ENCODE measurements at places on chromosomes 6 and 20. TPM values are rescaled to one million over a fixed set of nuclear protein-coding genes. Genes with fewer than 3 reads are reported as not detected.

RIPK1 gene
- 41.4 TPM for total RNA-seq

TXNDC5 gene
- total RNA-seq, result 110 TPM

C20orf202 gene
- 0.40 TPM for total RNA-seq

MYB gene
- 66.1 TPM for total RNA-seq

ZNF318 gene
- 6.4 TPM for total RNA-seq

HLA-DMB gene
- total RNA-seq, result 17.8 TPM

CDH4 gene
- not detected for total RNA-seq

TGM3 gene
- total RNA-seq, result not detected
